ENCODE measurements at places on chromosomes 12 and 14. TPM values are rescaled to one million over a fixed set of nuclear protein-coding genes. Genes with fewer than 3 reads are reported as not detected.

IL31 gene
- polyA plus RNA-seq, result not detected

RBP5 gene
- 20.1 TPM for polyA plus RNA-seq

BICDL1 gene
- polyA plus RNA-seq, result 2.8 TPM

NELL2 gene
- 33.8 TPM for polyA plus RNA-seq

PLXNC1 gene
- polyA plus RNA-seq, result 8.1 TPM

TMTC2 gene
- polyA plus RNA-seq, result 45.3 TPM

LTB4R2 gene
- polyA plus RNA-seq, result 3.4 TPM

AMN gene
- 1.5 TPM for polyA plus RNA-seq

SSTR1 gene
- 1.0 TPM for polyA plus RNA-seq

All from right lung (tissue), 10 donors.